Ammon's horn (tissue), 1 donor: ENCODE measurements at places on chromosomes 5 and 9.

DNA sequence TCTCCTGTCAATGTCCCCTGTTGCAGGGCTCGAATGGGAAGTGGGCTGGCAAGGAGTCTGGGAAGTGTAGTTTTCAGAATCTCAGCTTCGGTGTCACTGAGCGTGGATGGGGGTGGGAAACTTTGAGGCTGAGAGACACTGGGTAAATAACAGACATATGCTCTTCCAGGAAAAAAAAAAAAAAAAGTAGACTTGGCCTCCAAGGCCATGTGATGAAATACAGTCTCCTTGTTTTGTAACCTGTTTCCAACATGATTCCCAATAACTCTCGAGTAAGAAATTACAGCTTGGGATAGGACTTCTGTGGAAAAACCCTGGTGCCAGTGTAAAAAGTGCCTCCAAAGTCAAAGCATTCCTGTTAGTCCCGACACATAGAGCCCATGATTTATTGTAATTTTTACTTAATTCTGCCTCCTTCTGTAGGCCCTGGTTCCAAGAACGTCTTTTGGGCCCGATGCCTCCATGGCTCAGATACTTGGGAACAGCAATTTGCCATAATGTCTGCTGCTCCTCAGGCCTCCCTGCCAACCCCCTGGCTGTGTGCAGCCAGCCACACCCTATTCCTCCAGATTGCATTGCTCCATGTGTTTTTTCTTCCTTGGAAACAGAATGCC lies 119.5 kb upstream of the TNC start:
- no peak for DNase-seq

DNA sequence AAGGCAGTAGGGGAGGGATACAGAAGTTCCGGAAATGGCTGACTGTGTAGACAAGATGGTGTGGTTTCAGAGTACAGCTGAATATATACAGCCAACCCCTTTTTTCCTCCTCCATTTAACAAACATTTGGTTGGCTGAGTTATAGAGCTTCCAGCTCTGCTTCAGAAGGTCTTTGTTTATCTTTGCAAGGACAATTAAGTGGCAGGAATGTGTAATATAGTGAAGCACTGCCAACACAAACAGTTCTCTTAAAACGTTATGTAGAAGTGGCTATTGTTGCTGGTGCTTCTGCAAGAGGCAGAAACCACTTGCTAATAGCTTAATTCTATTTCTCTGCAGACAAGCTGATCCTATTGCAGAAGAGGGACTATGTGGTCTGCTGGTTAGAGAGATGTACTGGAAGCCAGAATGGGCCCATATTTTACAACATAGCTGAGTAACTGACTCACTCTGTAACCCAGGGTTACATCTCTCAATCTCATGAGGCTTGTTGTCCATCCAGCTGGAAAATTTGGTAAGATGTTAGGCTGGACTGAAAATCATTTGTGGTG lies 62.7 kb upstream of the OSMR start:
- no peak for DNase-seq

DNA sequence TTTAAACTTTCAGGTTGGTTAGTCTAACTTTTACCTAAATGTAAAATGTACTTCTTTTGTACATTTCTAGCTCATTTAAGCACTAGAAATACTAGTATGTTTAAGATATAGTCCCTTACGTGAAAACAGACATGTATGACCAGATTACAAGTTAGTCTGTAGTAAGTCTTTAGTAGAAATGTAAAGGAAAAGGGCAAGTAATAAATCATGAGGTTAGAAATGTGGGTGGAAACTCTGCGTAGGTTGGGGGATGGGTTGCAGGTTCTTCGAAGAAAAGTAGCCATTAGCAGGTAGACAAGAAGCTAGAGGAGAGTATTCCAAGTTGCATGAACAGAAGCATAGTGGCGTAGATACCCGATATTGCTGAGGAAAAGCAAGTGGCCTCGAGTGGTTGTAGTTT lies 22.9 kb downstream of the RAD1 start:
- no peak for DNase-seq

GRCh38 chr9:36137392-36138004 lies 965 bp downstream of the GLIPR2 start:
- no peak for DNase-seq

DNA sequence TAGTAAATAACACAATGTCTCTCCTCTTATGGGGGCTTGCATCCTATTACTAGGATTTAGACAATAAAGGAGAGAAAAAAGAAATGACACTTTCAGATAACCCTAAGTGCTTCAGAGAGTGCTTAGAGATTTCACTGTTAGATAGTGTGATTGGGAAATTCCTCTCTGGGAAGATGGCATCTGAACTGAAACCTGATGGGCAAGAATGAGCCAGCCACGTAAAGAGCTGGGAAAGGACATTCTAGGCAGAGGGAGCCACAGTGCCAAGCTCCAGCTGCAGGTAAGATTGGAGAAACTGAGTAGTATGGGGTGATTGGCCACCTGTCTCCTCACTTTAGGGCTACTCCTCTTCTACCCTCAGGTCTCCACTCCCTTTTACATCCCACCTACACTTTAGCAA lies 14.5 kb downstream of the CDO1 start:
- no peak for DNase-seq

DNA sequence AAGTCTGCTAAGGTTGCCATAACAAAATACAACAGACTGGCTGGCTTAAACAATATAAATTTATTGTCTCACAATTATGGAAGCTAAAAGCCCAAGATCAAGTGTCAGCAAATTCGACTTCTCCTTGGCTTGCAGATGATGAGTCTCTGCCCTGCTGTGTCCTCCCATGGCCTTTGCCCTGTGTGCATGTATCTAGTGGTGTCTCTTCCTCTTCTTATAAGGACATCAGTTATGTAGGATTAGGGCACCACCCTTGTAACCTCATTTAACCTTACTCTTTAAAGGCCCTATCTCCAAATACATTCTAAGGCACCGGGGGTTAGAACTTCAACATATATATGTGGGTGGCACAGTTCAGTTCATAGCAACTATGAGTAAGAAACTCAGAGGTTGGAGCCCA lies 157.9 kb upstream of the RASA1 start:
- no peak for DNase-seq

DNA sequence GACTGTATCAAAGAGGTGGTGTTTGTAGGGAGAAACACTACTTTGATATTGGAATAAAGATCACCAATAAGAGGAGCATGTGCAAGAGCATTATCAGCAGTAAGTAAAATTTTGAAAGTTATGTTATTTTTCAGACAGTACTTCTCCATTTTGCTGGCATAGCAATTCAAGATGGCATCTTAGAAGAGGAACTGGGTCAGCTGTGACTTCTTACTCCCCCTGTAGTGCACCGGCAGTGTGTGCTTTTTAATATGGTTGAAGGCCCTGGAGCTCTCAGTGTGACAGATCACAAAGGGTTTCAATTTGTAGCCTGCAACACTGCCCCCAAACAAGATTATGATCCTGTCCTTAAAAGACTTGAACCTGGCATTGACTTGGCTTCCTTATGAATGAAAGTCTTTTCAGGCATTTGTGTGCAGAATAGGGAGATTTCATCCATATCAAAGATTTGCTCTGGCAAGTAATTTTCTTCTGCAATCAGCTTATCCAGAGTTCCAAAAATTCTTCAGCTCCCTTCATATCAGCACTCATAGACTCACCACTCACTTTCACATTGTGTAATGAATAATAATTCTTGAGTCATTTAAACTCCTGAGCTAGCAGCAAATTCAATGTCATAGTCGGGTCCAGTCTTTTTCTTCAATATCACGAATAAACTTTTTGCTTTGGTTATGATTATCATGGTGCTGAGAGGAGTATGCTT lies 105.7 kb upstream of the MAMDC2 start:
- no peak for DNase-seq

- DNase-seq, result no peak
These were observed 158.1 kb downstream of the ATP10B start for GRCh38 chr5:160693831-160694465.

GRCh38 chr9:65435464-65435863 lies 150.5 kb upstream of the FOXD4L5 start:
- DNase-seq, result no peak

GRCh38 chr9:113581865-113582697 lies 118.6 kb downstream of the RGS3 start:
- DNase-seq, result peak; percentile 91

DNA sequence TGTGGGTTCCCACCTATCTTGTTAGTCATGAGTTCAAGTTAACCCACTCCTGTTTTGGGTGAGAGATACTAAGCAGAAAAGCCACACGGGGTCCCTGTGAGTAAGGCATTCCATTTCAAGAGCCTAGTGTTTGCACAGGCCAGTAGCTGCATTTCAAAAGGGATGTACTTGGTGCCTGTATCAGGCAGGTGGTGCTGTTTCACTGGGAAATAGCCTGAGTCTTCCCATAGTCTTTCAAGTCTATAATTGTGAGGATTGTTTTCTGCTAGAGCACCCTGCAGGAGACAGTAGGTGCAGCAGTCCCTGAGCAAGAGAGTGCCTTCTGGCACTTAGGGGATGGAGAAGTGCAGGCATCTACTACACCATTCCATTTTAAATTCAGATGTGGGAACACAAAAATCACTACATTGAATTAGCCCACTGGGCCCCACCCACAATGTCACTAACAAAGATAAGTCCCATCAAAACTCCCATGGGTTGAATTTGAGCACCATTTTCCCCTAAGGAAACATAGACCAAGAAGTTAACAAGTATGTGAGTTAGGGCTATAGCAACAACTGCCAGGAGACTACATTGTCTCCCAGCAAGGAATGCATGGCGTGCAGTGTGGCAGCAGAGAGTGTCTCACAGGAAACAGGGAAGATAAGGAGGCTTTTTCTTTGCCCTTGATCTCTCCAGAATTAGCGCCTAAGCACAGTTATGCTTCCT lies 263.2 kb downstream of the COX7C start:
- peak; percentile 87 for DNase-seq

- no peak for DNase-seq
These were observed 63.2 kb downstream of the LHX2 start for GRCh38 chr9:124074746-124075145.

DNA sequence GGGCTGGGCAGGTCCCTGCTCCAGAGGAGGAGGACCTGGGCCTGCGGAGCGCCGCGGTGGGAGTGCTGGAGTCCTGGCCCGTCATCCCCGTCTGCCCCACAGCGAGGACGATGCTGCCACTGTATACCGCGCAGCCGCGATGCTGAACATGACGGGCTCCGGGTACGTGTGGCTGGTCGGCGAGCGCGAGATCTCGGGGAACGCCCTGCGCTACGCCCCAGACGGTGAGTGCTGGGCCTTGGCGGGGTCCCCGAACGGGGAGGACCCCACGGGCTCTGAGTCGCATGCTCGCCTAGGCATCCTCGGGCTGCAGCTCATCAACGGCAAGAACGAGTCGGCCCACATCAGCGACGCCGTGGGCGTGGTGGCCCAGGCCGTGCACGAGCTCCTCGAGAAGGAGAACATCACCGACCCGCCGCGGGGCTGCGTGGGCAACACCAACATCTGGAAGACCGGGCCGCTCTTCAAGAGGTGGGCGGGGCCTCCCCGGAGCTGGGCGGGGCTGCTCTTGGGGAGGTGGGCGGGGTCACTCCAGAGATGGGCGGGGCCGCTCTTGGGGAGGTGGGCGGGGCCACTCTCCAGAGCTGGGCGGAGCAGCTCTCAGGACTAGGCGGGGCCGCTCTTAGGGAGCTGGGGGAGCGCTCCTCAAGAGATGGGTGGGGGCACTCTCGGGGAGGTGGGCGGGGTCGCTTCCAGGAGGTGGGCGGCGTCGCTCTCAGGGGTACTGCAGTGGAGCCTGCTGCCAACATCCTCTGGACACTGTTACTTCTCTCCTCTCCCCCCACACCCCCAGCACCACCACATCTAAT lies 13.1 kb downstream of the LRRC26 start:
- DNase-seq, result no peak

GRCh38 chr9:121896545-121896943 lies 196.6 kb downstream of the TTLL11 start:
- no peak for DNase-seq

DNA sequence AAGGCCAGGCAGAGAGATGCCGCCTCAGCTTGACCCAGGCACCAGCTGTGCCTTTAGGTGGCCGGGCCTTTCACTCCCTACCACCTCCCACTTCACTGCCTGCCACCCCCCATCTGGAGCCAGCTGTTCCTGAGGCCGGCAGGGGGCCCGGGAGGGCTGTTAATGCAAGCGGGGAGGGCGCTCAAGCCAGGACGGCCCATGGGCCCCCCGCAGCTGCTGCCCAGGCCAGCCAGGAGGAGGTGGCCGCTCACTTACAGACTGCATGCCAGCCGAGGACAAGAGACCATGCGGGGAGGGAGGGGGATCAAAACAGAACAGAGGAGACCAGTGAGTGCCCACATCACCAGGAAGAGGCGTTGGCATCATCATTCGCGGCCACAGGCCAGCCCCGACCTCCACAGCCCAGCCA lies 4.5 kb downstream of the ABCA2 start:
- DNase-seq, result peak; percentile 84

GRCh38 chr5:13188371-13188770 lies 756.1 kb downstream of the DNAH5 start:
- no peak for DNase-seq

- DNase-seq, result peak; percentile 33
These were observed 45.9 kb upstream of the PJA2 start for GRCh38 chr5:109455598-109456096.

- DNase-seq, result no peak
These were observed 279.2 kb upstream of the IRX2 start for GRCh38 chr5:3030511-3031165.

GRCh38 chr9:94761481-94761880 lies 35.0 kb downstream of the AOPEP start:
- DNase-seq, result no peak
